ENCODE measurements at places on chromosomes 5 and 9. TPM values are rescaled to one million over a fixed set of nuclear protein-coding genes. Genes with fewer than 3 reads are reported as not detected.

- no peak for DNase-seq
Measured at GRCh38 chr5:90171466-90171865, 238.1 kb downstream of the CETN3 start.

The CARD9 gene
- total RNA-seq = 0.68 TPM

GRCh38 chr5:105696440-105696839 is 1974.3 kb downstream of the EFNA5 start:
- DNase-seq = no peak

GRCh38 chr9:124006448-124007361 is 4.9 kb upstream of the LHX2 start:
- DNase-seq = no peak

DNA sequence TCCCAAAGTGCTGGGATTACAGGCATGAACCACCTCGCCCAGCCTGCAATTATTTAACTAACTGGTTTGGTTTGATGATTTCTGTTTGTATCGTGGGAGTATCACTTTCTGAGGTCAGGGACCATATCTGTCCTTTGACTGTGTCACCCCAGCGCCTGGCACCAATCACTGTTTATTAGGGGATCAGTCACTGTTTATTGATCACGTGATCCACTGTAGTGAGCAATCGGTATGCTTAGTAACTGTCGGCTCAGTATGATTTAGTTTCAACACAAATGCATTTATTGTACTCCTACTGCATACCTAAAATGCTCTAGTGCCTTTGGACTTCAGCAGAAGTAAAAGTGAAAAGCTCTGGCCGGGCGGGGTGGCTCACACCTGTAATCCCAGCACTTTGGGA is 54.8 kb downstream of the COL5A1 start:
- no peak for DNase-seq

The ZCCHC10 gene
- total RNA-seq = 33.0 TPM

The ELL2 gene
- 56.0 TPM for total RNA-seq

- peak; percentile 73 for DNase-seq
Measured at GRCh38 chr9:93968451-93969327, 13.5 kb upstream of the BARX1 start.

DNA sequence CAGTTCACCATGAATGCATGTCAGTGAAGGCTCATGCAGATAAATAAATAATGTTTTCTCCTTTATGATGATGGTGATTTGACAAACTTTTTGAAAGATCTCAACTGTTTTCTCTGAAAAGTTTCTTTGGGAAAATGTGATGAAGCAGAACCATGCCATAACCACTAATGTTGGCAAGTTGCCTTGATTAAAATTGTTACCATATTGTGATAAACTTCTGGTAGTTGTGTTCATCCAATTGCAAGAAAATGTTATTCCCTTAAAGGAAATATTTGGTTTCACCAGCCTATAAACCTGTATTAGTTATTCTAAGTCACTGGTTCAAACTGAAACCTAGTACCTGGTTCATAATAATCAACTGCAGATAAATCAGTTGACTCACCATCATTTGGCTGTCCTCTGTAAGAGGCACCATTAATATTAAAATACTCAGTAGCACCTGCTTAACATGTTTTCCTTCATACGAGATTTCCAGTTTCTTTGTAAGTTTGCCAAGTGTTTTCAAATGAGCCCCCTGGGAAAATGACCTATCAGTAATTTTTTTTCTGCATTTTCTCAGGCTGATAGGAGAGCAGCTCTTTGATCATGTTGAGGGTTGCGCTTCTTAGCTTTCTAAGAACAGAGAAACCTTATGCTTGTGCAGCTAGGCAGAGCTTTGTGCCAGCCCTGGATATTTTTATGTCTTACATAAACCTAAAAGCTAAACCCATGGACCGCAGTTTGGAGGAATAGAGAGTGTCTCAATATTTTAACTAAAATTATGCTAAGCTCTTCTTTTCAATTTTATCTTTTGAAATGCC is 88.0 kb downstream of the LURAP1L start:
- DNase-seq = no peak

- DNase-seq = no peak
Measured at GRCh38 chr9:92618633-92619225, 51.2 kb downstream of the IPPK start.

DNA sequence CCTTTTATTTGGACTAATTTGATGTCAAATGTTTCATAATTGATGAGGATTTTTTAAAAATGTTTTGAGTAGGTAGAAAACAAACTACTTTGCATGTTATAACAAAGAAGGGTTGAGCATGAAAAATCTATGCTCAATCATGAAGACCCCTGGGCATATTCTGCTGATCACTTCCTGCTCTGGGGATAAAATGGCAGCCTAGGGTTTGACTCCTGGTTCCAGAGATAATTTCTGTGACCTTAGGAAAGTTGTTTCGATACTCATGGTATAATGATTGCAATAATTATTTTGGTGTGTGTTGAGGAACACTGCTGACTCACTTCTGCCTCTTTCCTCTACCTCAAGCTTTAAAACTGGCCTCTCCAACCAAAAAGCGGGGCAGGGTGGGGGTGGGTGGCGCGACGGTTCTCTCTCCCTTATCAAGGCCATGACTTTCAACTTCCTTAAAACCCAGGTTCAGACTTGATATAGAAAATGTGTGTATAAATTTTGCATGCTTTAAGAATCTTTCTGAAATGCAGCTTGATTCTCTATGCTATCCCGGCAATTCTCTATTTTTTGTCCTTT is 6.0 kb upstream of the PIP5K1B start:
- DNase-seq = no peak

The INSL4 gene
- 0.13 TPM for total RNA-seq

- DNase-seq = no peak
Measured at GRCh38 chr5:139851558-139851957, 56.0 kb downstream of the PSD2 start.

DNA sequence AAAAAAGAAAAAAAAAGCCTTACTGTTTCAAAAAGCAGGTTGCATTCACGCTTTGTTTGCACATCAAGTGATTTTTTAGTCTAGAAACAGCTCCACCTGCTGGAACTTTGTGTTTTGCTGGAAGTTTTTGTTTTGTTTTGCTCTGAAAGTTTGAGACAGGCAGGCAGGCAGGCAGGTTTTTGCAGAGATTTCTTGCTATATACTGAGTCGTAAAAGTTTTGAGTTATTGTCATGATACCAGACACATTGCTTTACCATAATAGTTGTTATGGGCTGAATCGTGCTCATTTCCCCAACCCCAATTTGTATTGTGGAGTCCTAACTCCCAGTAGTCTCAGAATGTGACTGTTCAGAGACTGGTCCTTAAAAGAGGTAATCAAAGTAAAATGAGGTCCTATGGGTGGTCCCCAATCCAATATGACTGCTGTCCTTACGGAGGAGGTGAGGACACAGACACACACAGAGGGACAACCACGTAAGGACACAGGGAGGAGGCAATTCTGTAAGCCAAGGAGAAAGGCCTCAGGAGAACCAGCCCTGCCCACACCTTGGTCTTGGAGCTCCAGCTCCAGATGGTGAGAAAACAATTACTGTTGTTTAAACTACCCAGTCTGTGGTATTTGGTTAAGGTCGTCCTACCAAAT is 20.9 kb downstream of the OR2Y1 start:
- DNase-seq = peak; percentile 60

The RUSC2 gene
- 17.7 TPM for total RNA-seq

The LVRN gene
- total RNA-seq = 0.43 TPM

The PITX1 gene
- total RNA-seq = 64.9 TPM
